ENCODE measurements at places on chromosomes 2 and 18.

DNA sequence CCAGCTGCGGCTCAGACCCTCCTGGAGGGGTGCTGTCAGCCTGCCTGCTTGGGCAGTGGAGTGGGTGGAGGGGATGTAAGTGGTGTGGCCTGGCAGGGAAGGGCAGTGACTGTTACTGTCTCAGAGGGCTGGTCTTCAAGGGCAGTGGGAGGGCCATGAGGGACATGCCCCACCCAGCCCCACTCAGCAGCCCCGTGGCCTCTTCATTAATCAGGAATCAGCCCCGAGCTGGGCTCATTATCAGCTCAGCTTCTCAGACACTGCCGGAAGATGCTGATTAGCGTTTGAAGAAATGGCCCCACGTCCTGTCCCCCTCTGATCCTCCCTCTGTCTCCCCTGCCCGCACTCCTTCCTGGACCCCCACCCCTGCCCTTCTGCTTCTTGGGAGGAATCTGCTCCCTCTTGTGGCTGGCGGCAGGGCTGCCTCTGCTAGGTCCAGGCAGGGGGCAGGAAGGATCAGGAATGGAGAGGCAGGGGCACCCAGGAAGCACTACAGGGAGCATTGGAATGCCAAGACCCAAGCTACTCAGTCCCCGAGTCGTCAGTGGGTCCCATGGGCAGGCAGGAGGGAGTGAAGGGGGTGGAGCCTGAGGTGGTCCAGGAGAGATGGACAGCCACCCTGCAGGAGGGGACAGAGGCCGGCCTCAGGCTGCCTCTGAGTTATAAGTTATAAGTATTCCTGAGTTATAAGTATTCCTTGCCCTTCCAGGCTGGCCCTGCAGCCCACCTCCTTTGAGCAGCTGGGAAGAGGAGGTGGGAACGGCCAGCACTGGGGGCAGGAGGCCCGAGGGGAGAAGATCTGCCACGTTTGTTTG, 7.0 kb downstream of the ASIC4 start:
- peak; percentile 71 for DNase-seq

DNA sequence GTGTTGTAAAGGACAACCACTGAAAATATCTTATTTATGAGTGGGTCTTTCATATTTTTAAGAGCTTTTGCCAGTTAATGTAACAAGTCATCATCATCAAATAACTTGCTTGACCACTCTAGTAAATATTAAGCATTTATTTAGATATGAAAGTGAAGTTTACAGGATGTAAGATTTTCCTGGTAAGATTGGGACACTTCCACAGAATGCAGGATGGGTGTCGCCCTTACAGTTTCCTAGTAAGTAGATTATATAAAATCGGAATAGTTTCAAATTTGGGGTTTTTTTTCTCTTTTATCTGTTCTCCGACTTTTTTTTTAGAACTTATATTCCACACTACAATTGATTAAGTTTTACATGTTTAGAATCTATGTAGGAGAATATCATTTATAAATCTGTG, 14.8 kb upstream of the SLC40A1 start:
- DNase-seq, result no peak

DNA sequence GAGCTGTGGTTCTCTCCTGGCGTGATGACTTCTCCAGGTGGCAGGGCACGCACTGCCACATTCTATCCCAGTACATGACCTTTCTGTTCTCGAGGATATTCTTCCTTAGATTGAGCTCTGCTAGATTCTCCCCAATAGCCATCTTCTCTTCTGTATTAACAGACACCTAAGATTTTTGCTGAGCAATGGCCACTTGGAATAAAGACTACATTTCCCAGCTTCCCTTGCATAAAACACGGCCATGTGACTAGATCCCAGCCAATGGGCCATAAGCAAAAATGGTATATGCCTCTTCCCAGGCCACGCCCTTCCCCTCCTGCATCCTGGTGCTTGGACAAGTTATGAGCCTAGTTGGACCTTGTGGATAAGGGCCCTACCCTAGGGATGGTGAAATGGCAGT, 82.1 kb downstream of the EIF2AK3 start:
- DNase-seq, result peak; percentile 14

- DNase-seq, result no peak
Observed at GRCh38 chr18:44701227-44701626, 20.5 kb downstream of the SETBP1 start.

- peak; percentile 88 for DNase-seq
Observed at GRCh38 chr2:27627963-27628766, 647 bp downstream of the CCDC121 start.

GRCh38 chr2:25190536-25190935, 22.2 kb upstream of the POMC start:
- no peak for DNase-seq

GRCh38 chr2:2271469-2271941, 59.6 kb downstream of the MYT1L start:
- DNase-seq, result peak; percentile 84

DNA sequence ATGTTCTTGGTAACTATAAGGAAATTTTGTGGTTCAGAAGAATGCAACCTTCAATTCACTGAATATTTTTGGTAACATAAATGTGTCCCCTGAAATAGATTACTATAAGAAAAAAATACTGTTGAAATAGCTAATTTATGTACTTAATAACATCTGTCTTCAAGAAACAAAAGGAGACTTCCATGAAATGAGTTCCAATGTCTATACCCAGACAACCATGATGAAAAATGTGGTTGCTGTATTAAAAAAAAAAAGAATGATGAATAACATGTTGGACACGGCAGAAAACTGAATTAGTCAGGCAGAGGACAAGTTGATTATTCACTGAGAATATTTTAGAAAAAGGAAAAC, 98.5 kb downstream of the TACR1 start:
- no peak for DNase-seq

DNA sequence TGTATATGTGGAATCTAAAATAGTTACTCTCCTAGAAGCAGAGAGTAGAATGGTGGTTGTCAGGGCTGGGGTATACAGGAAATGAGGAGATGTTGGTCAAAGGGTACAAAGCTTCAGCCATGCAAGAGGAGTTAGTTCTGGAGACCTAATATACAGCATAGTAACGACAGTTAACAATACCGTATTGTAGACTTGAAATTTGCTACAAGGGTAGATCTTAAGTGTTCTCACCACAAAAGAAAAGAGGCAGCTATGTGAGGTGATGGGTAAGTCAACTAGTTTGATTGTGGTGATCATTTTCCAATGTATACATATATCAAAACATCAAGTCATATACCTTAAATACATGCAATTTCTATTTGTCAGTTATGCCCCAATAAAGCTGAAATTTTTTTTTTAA, 98.2 kb upstream of the CYP1B1 start:
- no peak for DNase-seq

GRCh38 chr2:217685255-217685605, 317.6 kb downstream of the TNS1 start:
- DNase-seq, result peak; percentile 92

DNA sequence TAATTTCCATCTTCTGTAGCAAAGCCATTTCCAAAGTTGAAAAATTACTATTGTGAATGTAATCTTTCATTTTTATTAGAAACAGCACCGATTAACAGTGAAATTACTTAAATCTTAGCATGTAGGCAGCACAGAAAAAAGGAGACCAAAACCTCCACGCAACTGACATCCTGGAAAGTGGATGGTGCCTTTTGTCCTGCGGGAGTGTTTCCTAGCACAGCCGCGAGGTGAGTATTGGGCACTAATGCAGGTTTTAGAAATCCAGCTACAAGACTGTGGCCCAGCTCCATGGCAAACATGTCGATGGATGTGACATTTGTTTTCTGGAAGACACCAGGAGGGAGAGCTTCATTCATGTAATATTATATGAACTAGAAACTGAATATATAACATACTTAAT, 86.9 kb downstream of the MBP start:
- no peak for DNase-seq

DNA sequence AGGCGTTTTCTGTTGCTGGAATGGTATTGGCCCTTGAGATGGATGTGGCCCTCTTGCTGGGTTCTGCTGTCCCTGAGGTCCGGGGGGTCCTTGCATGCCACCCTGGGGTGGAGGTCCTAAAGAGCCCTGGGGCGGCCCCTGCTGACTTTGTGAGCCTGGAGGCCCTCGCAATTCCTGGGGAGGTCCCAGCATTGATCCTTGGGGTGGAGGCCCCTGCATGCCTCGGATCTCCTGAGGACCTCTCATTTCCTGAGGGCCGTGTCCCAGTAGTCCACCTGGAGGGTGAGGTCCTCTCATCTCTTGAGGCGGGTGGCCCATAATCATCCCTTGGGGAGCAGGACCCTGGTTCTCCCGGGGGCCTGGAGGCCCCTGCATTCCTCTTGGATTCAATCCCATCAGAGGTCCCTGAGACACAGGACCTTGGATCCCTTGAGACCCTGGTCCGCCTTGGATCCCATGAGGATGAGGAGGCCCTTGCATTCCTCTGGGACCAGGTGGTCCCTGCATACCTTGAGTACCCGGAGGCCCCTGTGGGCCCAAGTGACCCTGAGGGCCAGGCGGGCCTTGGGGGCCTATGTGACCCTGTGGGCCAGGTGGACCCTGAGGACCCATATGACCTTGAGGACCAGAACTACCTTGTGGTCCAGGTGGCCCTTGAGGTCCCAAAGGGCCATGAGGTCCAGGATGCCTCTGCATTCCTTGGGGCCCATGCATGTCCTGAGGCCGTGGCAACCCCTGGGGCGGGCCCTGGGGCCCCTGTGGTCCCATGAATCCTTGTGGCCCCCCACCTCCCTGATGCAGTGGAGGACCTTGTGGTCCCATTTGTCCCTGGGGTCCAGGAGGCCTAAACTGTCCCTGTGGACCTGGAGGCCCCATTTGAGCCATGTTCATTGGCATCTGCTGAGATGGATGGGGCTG, 18.3 kb downstream of the SFT2D3 start:
- DNase-seq, result no peak

DNA sequence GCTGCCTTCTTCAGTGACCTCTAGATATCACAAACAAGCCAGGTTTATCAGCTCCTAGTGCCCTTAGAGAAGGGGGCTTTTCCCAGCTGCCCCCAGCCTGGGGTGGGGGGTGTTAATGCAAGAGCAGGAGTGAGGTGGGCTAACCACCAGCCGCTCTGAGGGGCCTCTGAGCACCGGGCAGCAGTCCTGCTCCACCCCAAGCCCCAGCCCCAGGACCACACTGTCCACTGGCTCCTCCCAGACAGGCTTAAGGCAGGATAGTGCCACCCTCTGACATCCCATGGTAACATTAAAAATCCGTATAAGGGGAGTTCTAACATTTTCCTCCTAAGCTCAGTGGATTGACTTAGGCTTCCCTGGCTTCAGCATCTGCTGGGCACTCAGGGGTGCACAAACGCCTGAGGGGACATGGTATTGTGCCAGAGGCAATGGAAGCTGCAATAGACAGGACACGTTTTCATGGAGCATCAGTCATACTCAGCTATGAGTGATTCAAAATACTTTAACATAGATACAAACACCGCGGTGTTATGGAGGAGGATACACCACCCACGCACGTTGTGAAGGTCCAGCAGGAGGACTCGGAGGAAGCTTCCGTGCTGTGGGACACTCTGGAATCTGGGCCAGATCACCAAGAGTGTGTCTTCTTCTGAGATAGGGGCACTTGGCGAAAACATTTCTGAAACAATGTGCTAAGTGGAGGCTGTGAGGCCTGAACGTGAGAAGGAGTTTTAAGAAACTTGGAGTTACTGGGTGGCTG, 112.7 kb upstream of the EPC2 start:
- no peak for DNase-seq

Measured in foreskin fibroblast (primary cell).